Neuronal stem cell (in vitro differentiated cells): ENCODE measurements at places on chromosomes 6 and 20.

- no peak for DNase-seq
These were observed 83.5 kb upstream of the SCAF8 start for GRCh38 chr6:154649721-154650120.

DNA sequence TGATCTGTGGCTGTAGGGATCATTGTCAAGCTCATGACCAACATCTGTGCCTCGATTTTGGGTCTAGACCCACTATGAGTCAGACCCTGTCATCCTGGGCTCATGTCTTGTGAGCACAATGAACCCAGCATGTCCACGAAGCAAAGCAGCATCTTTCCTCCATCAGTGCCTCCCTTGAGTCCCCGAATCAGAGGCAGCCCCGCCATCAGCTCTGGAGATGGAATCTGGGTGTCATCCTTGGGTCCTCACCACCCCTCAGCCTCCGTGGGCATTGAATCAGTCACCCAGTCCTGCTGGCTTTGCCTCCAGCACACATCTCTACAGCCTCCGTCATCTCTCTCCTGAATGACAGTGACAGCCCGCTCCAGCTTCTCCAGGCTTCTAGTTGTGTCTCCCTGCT, 56.9 kb downstream of the CHMP4B start:
- no peak for DNase-seq

- no peak for DNase-seq
These were observed 72.4 kb downstream of the ASCC3 start for GRCh38 chr6:100808638-100809275.

- DNase-seq = no peak
These were observed 43.1 kb downstream of the FOXC1 start for GRCh38 chr6:1652842-1653241.

DNA sequence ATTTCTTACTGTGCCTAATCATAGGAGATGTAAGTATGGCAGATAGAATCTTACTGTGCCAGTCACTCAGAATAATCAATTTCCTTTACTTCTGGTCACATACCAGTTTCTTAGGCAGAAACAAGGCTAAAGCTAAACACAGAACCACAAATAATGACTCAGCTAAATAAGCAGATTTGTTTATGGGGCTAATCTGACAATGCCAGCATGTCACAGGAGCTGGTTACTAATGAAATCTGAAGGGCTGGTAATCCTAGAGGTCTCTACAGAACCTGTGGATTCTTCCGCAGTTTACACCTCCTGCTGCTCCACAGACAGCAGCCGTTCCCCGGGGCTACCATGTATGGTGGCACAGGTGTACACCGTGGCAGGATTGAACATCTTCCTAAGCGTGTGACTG, 80.8 kb downstream of the LYRM4 start:
- no peak for DNase-seq

- DNase-seq = no peak
These were observed 102.6 kb downstream of the PERP start for GRCh38 chr6:138004430-138005287.

GRCh38 chr20:19009081-19009688, 195.6 kb downstream of the SCP2D1 start:
- DNase-seq = no peak

DNA sequence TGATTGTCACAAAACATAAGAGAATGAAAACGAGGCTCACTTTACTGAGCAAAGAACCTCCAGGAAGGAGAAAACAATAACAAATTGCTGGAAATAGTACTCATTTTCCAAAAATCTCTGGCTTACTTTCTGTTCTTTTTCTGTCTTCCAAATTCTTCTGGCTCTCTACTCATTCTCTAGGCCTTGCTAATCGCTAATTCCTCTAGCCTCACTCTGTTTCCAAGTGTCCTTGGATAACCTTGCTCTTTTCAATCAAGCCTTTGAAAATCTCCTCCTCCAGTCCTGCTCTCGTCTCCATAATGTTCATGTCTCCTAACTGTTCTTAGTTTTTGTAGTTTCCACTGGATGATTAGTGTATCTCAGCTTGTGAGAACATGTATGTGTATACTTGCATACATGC, 96.2 kb upstream of the MAP7 start:
- no peak for DNase-seq

DNA sequence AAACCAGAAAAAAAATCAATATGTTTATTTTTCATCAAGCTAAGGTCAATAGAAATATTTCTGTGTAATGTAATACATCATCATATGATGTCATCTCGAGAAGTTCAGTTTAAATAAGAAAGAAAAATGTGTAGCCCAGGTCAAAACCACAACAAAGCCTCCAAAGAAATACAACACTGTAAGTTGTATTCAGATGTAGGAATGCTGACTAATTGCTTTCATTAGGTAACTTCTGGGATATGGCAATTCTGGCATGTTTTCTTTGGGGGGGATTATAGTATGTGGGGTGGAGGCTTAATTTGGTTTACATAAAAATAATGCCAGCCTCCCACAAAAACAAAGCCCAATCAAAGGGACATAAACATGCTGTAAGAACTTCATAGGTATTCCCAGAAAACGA, 881.8 kb upstream of the CITED2 start:
- no peak for DNase-seq

GRCh38 chr20:61690150-61690549, 375.5 kb downstream of the TAF4 start:
- no peak for DNase-seq
